ENCODE measurements at places on chromosomes 13 and 19.

- H3K4me3 ChIP-seq = no peak overlapping the region
- DNase-seq = no peak
- H3K4me1 ChIP-seq = peaks cover 5% of the 10 kb centered on the region
- no peaks in the 10 kb centered on the region for H3K27me3 ChIP-seq
- H3K36me3 ChIP-seq = no peaks in the 10 kb centered on the region
Observed at GRCh38 chr13:44050450-44051063, 170.9 kb downstream of the LACC1 start.

DNA sequence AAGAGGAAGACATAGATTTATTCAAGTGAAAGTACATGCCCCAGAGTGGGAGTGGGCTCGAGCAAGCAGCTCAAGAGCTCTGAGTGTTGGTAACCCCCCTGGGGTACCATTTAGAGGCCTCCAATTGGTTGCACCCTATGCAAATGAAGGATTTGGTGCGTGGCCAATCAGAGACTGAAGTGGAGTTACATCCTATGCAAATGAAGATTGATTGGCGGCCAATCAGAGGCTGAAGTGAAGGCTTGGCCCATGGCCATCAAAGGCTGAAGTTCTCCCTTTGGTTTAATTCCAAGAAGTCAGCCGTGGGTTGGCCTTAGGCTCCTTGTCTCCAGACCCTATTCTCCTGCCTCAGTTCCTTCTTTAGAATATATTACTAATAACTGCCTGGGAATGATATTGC is 12.9 kb upstream of the IGFL1 start:
- H3K36me3 ChIP-seq = no peaks in the 10 kb centered on the region
- no peaks in the 10 kb centered on the region for H3K27me3 ChIP-seq
- H3K27ac ChIP-seq = no peak overlapping the region

- no peaks in the 10 kb centered on the region for H3K27me3 ChIP-seq
- H3K27ac ChIP-seq = no peak overlapping the region
- H3K36me3 ChIP-seq = no peaks in the 10 kb centered on the region
- no peaks in the 10 kb centered on the region for H3K4me1 ChIP-seq
Observed at GRCh38 chr13:73954808-73955207, 179.4 kb downstream of the KLF12 start.

DNA sequence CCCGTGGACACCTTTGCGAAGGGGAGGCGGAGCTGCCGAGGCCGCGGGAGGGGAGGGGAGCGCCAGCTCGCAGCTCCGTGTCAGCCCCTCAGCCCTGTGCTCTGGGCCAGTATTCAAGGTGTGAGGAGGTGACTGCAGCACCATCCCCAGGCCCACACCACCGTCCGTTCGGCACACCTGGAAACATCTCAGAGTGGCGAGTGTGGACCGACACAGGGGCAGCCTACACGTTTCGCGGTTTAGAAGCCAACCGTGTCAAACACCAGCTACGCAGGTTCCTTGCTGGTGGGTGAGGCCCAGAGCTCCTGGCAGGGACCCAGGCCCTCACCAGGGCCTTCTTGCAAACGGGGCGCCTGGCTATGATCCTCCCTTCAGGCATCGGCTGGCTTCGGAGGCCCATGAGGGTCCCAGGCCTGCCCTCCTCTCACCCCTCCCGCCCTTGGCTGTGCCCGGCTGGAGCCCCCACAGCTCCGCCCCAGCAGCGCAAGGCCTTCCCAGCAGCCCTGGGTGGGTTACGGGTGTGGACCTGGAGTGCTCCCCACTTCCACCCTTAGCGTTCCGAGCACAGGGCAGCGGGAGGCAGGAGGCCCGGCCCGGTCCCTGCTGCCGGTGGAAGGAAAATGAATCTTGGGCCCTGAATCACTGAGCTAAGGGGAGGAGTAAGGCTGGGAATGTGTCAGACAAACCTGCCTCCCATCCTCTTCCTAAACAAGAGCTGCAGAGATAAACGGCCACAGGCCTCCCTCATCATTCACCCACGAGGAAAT is 1.2 kb downstream of the C13orf46 start:
- H3K36me3 ChIP-seq = no peaks in the 10 kb centered on the region
- H3K4me1 ChIP-seq = peaks cover 1% of the 10 kb centered on the region
- no peak overlapping the region for H3K27ac ChIP-seq
- H3K4me3 ChIP-seq = no peak overlapping the region
- H3K27me3 ChIP-seq = no peaks in the 10 kb centered on the region

DNA sequence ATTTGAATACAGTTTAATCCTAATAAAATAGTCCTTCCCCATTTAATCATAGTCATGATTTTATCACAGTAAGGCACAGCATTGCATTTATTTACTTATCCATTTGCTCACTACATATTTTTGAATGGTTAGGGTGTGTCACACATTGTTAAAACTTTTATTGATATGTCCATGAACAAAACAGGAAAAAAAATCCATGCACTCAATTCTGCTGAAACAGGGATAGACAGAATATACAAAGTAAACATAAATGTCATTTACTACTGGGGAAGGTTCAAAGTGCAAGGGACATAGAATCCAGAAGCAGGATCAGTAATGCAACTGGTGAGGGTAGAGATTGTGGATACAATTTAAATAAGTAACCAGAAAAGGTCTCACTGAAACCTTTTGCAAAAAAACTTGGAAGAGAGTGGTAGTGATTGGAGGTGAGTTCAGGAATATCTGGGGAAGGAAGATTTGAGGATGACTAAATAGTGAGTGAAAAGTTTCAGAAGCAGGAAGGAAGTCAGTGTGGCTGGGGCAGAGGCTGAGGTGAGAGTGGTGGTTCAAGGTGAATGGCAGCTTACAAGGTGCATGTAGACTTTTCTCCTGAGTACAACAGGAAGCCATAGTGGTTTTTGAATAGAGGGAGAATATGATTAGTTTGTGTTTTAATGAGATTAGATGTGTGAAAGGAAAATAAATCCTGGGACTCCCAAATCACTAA is 387.2 kb upstream of the ATXN8OS start:
- DNase-seq = no peak
- no peaks in the 10 kb centered on the region for H3K27me3 ChIP-seq
- no peak overlapping the region for H3K4me3 ChIP-seq
- H3K27ac ChIP-seq = no peak overlapping the region
- no peaks in the 10 kb centered on the region for H3K4me1 ChIP-seq
- H3K36me3 ChIP-seq = no peaks in the 10 kb centered on the region

- no peak overlapping the region for H3K4me3 ChIP-seq
- H3K27me3 ChIP-seq = no peaks in the 10 kb centered on the region
- no peak overlapping the region for H3K27ac ChIP-seq
- no peaks in the 10 kb centered on the region for H3K36me3 ChIP-seq
- no peaks in the 10 kb centered on the region for H3K4me1 ChIP-seq
- no peak for DNase-seq
Observed at GRCh38 chr13:72255908-72256307, 388.9 kb upstream of the DACH1 start.

- H3K27me3 ChIP-seq = no peaks in the 10 kb centered on the region
- DNase-seq = no peak
- H3K36me3 ChIP-seq = no peaks in the 10 kb centered on the region
- H3K27ac ChIP-seq = no peak overlapping the region
Observed at GRCh38 chr19:47266401-47266941, 8.2 kb upstream of the INAFM1 start.

DNA sequence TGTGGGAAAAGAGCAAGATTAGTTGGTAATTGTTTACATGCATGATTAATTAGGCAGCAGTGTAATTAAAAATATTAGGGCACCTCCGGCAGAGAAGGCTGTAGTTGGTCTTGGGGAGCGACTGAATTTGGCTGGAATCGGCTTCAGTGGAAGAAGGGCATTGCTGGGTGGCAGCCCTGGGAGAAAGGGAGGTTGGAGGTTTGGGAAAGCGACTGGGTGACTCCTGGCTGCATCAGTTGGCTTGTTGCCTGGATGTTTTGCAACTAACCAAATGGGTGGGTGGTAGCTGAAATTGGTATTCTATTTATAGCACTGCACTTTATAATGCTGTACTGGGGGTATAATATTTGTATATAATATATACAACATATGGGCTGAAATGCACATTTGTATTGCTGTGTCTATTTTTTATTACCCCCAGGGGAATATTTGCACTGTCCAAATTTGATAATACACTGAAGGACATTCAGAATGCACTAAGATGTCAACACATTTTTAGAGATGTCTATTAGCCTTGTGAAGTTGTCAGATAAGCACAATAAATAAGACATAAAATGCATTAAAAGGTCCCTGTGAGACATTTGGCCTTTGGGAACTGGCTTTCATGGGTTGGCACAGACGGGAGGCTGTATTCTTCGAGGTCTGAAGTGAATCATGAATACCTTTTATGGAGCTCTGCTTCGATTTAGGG is 1.7 kb downstream of the B3GLCT start:
- peak; percentile 32 for DNase-seq
- no peak overlapping the region for H3K27ac ChIP-seq
- H3K27me3 ChIP-seq = no peaks in the 10 kb centered on the region
- peak overlapping the region; percentile 84 for H3K4me3 ChIP-seq
- H3K36me3 ChIP-seq = no peaks in the 10 kb centered on the region
- peaks cover 4% of the 10 kb centered on the region for H3K4me1 ChIP-seq

DNA sequence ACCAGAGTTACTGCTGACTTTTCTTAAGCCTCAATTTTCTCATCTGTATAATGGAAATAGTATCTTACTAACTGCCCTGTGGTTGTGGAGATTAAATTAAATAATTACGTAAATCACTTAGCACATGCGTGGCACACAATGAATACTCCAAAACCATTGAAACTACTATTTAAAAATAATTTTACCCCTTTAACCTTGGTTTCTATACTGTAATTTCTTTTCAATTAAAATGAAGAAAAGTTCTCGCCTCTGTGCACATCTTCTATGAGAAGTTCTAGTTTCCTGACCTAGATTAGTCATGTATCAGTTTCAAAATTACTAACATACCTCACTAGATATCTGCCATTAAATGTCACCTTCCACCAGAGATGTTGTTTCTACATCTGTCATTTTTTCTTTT is 5.7 kb downstream of the SLITRK1 start:
- no peaks in the 10 kb centered on the region for H3K4me1 ChIP-seq
- H3K27me3 ChIP-seq = no peaks in the 10 kb centered on the region
- no peaks in the 10 kb centered on the region for H3K36me3 ChIP-seq
- no peak for DNase-seq
